SK-MEL-5 (cell line): ENCODE measurements at places on chromosomes 6 and 20.

DNA sequence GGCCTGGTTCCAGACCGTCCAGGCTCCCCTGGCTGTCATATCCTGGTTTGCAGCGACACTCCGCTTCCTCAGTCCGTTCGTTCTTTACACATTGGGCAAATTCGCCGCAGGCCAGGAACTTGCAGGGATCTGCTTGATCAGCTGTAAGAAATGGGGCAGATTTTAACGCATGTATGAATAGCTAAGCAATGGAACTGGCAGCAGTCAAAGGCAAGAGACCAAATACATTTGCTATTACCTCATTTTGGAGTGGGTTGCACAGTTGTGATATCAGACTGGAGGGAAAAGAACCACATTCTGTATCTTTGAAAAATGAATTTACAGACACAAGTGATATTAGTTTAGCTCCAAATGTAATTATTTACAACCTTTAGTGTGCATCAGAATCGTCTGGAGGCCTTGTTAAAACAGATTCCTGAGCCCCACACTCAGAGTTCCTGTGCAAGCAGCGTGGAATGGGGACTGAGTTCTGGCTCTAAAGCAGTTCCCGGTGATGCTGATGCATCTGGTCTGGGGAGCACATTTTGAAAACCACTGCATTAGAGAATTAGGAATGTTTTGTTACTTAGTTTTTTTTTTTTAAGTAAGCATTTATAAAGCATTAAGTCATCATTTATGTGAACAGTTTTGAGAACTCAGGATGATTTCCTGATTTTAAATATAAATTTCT, 141.3 kb downstream of the IMPG1 start:
- no peak for DNase-seq

DNA sequence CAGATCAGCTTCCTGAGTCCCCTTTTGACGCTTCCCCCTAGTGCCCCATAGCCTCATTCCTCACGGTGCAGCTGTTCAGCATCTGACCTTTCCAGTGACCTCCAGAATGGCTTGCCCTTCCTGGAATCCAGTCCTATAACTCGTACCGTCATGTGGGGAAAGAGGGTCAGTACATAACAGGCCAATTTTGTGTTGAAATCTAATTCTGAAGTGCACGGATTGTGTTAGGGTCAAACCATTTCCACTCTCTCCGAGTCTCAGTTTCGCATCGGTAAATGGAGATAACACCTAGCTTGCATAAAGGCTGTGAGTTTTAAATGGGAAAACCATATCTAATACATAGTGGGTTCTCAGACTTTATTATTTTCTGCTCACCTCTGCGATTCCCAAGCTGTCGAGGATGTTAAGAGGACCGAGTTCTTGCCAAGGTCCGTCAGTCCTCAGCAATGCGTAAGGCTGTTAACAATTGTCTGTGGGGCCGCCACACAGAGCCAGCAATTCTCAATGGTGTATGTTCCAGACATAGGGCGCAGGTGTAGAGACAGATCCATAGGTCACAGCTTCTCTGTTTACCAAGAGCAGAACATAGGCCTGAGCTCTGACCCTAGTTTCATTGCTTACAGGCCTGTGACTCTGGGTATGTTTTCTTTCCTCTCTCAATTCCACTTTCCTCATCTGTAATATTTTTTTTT, 45.5 kb upstream of the CCR6 start:
- no peak for DNase-seq

DNA sequence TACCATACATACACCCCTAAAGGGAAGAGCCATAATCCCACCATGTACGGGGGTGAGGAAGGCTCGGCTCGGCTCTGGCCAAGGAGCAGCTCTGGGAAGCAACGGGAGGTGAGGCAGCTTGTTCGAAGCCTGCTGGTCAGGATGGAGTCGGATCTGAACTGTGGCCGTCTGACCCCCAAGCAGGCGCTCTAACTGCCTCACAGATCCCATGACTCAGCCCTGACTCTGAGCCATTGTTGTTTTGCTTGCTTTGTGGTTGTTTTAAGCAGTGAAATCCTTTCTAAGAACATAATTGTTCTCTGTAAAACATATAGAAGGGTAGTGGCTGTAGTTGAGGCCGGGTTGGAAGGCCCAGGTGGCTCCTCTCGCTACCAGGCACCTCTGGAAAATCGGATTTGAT, 10.9 kb downstream of the C6orf132 start:
- peak; percentile 38 for DNase-seq

DNA sequence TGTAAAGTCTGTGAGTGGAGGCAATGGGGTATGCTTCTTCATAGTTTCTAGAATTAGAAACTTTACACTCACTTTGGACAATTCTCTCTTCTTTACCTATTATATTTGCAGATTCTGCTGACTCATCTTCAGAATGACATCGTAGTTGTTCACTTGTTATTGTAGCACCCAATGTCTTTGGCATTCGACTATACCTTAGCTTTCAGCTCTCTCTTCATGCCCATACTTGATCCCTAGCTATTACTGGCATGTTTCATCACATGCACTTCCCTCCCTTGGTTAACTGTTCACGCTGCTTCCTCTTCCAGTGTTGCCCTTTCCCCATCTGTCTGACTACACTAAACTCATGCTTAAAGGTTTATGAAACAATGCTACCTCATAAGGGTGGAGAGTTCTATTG, 298.1 kb upstream of the TCF21 start:
- DNase-seq = no peak

DNA sequence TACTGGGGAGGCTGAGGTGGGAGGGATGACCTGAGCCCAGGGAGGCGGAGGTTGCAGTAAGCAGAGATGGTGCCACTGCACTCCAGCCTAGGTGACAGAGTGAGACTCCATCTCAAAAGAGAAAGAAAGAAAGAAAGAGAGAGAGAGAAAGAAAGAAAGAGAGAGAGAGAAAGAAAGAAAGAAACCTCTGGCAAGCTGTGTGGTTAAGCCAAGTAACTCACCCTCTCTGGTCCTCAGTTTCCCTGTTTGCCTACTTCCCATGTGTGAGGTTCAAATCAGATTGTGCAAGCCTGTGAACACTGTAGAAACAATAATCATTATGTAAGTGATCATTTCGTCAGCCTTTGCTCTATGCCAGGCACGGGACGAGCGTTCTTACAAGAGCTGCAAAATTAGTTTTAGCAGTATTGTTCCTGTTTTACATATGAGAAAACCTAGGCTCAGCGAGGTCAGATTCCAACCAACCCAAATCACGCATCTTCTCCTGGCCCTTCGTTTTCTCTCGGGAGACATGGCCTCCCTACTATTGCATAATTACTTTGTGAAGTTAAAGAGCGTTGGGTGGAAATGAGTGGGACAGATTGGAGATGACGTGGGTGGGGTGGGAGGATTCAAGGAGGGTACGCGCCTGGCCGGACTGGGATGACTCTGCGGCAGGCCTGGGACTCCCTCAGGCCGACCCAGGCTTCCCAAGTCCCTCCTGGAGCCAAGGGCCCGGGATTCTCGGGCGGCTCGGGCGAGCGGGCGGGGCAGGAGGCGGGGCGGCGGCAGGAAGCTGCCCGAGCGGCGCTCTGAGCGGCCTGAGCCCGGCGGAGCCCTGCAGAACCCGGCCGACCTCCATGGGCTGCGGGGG, at the start of gene SNX21:
Gene SNX21, plus strand, starts transcription at position 770 of the 853 bp plus-strand sequence. CDS start 121 bp downstream, outside the sequence.
- DNase-seq = peak; percentile 77

DNA sequence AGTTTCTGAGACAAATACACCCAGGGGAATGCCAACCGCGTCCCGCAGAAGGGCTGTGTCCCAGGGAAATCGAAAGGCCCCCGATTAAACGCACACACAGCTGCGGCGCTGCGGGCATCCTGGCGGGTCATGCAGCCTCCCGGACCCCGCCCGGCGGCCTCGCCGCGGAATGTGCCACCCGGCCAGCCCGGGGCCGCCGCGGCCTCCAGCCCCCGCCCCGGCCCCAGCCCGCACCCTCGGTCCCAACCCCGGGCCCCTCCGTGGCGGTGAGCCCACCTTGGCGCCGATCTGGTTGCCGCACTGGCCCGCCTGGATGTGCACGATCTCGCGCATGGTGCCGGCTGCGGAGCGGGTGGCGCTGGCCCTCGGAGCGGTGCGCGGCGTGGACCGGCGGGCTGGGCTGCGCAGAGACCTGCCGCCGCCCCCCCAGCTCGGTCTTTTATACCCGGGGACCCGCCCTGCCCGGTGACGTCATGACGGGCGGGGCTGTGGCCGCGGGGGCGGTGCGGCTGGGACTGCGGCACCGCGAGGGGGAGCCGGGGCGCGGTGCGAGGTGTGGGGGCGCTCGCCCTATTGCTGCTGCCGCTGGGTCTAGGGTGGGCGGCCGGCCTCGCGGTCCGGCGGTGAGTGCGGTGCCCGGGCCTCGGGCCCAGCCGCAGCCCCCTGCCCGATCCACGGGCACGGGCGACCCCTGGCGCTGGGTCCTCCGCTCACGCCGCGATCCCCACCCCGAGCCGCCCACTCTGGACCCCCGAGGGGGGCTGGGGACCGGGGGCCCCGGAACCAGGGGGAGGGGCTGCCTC, at the start of gene TUBB2A:
Gene TUBB2A, minus strand, starts transcription at position 414 of the 803 bp plus-strand sequence. Its CDS starts 81 bp downstream, at position 333.
- peak; percentile 83 for DNase-seq

GRCh38 chr6:42259841-42260395, 42.3 kb upstream of the MRPS10 start:
- DNase-seq = no peak

DNA sequence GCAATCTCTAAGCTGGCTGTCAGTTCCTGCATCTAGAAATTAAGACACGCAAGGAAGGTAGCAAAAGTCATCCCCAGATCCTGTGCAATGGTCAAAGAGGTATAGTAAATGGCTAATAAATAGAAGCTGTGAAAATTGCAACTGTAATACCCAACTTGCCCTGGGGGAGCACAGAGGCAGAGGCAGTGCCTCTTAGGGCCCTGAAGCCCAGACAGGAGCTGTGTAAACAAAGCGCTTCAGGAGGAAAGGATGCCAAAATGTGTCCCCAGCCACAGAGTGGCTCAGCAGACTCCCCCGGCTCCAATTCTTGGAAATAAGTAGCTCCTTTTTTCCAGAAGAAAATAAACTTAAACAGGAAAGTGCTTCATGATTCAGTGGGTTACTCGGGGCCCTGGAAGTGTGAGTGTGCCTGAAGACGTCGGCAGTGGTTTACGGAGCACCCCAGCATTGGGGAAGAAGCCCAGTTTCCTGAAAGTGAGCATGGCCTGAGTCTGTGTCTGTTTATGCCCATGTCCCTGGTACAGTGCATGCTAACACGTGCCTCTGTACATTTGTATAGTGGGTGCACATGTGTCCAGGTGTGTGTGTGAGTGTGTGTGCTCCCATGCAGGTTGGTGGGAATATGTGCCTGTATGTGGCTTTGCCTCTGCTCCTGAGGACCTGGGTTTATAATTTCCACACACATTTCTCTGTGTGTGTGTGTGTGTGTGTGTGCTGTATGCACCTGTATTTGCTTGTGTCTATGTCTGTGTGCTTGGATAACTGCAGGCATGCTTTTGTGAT, 246.7 kb downstream of the MAFB start:
- DNase-seq = peak; percentile 19

DNA sequence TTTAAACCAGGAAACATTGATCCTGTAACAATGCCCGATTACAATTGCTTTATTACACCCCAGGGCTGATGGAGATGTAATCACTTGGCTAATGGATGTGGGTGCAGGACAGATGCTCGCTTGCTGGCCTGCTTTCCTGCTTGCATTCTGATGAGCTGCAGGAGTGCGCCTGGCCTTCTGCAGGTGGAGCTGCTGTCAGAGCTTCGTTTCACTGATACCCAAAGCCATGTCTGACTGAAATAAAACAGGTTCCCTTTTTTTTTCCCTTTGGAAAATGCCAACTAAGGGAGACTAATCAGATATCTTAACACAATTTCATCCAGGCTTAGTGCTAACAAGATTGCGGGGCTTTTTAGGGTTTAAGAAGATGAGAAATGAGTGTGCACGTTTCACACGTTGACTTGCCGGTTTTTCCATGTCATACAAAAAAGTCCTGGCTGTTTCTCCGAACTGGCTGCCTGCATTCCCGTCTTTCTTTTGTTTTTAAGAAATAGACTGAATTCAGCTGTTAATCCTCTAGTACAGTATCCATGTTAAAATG, 60.7 kb downstream of the VAPB start:
- DNase-seq = no peak

DNA sequence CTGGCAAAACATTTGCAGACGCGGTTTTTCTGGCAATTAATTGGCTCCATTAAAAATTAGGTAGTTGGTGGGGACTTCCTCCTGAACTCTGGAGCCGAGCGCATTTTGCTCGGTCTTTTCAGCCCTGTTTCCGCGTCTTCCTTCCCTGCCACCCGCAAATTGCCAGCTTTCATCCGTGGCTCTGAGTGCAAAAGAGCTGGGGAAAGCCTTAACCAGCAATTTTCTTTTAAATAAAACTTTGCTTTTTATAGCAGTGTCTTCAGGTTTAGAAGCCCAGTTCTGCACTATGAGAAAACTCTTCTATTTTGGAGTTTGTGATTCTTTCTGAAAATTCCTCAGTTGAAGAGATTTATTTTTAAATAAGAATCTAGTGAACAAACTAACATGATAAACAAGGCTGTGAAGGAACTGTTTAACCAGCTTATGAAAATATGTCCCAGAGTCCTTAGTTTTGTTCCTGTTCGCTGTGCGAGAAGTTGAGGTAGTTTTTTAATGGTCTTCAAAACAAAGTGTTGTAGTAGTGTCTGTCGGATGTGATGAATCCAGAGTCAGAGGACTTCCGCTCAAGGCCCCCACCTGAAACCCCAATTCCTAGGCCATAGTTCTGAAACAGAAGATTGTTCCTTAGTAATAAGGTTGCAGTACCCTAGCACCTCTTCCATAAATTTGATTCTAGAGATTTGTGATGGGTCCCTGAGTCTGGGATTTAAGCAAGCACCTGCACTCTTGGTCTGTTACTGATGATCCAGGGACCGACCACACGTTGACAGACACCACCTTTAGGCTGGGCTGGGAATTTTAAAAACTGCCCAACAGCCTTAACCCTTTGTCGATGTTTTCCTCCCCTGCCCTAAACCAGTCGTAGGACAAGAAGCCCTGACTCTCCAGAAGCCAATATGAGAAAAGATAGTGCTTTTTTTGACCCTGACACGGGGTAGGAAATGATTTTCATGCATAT, 950 bp downstream of the KCTD20 start:
- DNase-seq = peak; percentile 46

GRCh38 chr6:32602383-32602782, 12.7 kb upstream of the HLA-DRB1 start:
- DNase-seq = no peak

- no peak for DNase-seq
Observed at GRCh38 chr6:51960419-51960818, 127.0 kb downstream of the PKHD1 start.

DNA sequence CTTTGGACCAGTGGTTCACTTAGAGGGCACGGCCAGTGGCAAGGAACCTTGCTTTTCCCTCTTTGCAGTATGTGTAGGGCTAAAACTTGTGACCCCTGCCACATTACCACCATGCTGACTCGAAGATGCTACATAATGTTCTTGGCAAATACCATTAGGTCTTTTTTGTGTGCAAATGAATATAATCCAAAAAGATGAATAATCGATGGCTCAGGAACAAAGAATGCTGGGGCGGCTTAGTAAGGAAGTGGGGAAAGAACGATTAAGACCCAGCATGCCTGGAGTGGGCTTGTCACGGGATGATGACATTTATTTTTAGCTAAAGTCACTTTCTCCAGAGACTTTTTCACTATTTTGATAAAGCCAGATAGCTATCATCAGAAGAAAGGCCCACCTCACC, 23.1 kb downstream of the CMTR1 start:
- no peak for DNase-seq
